ENCODE measurements at places on chromosomes 7 and 10. TPM values are rescaled to one million over a fixed set of nuclear protein-coding genes. Genes with fewer than 3 reads are reported as not detected.

Gene PRRT4
- polyA plus RNA-seq: 0.03 TPM

Gene CLRN3
- not detected for polyA plus RNA-seq

Gene KCND2
- 6.1 TPM for polyA plus RNA-seq

Gene OR2A5
- not detected for polyA plus RNA-seq

Gene DRGX
- polyA plus RNA-seq: not detected

Gene AASS
- polyA plus RNA-seq: 8.8 TPM

Data from fibroblast of lung (primary cell).